Occipital lobe (tissue), 3 donors: ENCODE measurements at places on chromosomes 3 and 15. TPM values are rescaled to one million over a fixed set of nuclear protein-coding genes. Genes with fewer than 3 reads are reported as not detected.
A peak's percentile ranks its signal among the peaks of the same experiment; 100 is the strongest.

GPR149 gene
- 0.16 TPM for total RNA-seq

NANOGP8 gene
- total RNA-seq: not detected

- DNase-seq: no peak
These were observed 130.6 kb downstream of the TPRA1 start for GRCh38 chr3:127459891-127460290.

- DNase-seq: peak; percentile 58
These were observed 1.9 kb downstream of the GNAI2 start for GRCh38 chr3:50237754-50238548.

PLA2G4E gene
- total RNA-seq: not detected

ARHGEF26 gene
- total RNA-seq: 9.0 TPM

DNA sequence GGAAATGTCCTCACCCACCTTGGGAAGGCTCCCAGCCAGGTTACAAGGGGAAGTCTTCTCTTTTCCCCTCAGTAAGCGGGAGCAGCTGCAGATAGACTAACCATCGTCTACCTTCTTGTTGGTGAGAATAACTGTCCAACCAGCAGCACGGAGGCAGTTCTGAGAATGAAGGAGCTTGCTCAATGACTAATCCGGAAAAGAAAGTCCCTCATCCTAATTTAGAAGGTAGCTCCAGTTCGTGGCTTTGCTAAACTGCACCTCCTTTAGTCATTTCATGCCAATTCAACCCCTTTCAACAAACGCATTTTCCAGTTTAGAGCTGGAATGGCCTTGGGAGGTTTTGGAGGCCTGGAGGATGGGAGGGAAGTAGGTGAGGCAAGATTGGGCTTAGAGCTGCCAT lies 527.4 kb upstream of the PROK2 start:
- DNase-seq: no peak

GRCh38 chr15:78302579-78303312 lies 3.3 kb upstream of the SKIC8 start:
- no peak for DNase-seq

- no peak for DNase-seq
These were observed 572.0 kb downstream of the NAALADL2 start for GRCh38 chr3:175430983-175431773.

- DNase-seq: no peak
These were observed 33.0 kb upstream of the AMOTL2 start for GRCh38 chr3:134407239-134407625.

DNA sequence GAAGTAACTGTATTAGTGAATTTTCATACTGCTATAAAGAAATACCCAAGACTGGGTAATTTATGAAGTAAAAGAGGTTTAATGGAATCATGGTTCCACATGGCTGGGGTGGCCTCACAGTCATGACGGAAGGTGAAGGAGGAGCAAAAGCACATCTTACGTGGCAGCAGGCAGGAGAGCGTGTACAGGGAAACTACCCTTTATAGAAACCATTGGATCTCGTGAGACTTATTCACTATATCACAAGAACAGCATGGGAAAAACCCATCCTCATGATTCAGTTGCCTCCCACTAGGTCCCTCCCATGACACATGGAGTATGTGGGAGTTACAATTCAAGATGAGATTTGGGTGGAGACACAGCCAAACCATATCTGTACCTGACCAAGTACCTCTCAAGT lies 812.3 kb upstream of the ALCAM start:
- DNase-seq: no peak

TMEM108 gene
- total RNA-seq: 27.1 TPM

- no peak for DNase-seq
These were observed 9.5 kb downstream of the CHSY1 start for GRCh38 chr15:101242160-101242998.

DNA sequence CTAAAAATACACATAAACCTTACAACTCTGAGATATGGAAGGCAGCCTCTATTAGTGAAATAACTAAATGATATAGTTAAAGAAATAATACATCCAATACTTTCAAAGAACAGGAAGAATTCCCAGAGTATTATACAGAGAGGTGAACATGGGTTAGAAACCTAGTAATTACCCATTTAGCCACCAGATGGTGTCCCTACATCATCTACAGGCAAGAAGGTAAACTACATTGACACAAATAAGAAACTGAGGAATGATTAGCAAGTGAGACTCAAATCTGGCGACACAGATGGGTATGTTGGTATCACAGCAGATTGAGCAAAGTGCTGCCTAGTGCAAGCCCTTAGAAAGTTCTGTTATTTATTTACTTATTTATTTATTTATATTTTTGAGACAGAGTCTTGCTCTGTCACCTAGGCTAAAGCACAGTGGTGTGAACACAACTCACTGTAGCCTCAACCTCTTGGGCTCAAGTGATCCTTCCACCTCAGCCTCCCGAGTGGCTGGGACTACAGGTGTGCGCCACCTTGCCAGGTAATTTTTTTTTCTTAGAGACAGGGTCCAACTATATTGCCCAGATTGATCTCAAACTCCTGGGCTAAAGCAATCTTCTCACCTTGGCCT lies 28.2 kb downstream of the NEK4 start:
- no peak for DNase-seq

CCDC13 gene
- 3.6 TPM for total RNA-seq

- DNase-seq: peak; percentile 1
These were observed 139.7 kb upstream of the COL8A1 start for GRCh38 chr3:99498550-99499234.

GRCh38 chr3:178137206-178137605 lies 399.0 kb upstream of the KCNMB2 start:
- no peak for DNase-seq

- DNase-seq: no peak
These were observed 525.1 kb downstream of the PDCD6IP start for GRCh38 chr3:34323517-34323916.

DNA sequence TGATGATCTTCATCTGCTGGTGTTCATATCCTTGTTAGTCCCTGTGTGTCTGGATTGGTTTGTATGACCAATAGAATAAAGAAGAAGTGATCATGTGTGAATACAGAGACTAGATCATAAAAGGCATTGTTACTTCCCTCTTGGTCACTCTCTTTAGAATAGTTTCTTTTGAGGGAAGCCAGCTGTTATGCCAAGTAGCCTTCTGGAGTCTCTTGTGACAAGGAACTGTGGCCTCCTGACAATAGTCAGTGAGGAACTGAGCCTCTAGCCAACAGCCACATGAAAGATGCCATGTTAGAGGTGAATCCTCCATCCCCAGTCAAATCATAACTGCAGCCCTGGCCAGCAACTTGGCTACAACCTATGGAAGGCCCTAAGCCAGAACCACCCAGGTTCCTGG lies 63.0 kb upstream of the SMAD3 start:
- DNase-seq: no peak

DNA sequence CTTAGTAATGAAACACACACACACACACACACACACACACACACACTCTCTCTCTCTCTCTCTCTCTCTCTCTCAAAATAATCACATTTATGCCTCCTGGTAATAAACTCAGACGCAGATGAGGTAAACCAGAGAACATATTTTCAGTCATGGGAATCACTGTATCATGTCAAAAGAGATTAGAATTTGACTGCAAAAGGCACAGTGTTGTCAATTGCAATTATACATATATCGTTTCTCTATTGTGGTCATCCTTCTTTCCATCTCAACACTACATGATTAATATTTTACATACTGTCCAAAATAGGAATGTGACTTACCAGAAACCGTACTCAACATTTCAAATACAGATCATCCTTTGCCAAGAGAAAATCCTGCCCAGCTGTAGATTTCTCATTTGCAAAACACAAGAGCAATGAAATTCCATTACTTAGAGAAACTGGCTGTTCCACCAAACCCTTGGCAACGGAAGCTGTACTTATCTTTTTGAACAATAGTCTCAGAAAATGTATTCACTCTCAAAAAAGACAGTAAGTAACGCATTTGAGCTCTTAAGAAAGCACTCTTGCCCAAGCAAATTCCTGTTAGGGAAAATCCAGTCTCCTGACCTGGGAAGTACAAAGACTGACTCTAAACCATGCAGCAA lies 24.3 kb downstream of the PDZRN3 start:
- no peak for DNase-seq

GRCh38 chr15:76059320-76060117 lies at the start of gene TMEM266:
TSS of gene TMEM266 (plus strand) at chr15:76059985. CDS start at chr15:76134264, 74,279 bp downstream.
- DNase-seq: no peak

CASR gene
- not detected for total RNA-seq

GRCh38 chr3:46368569-46368968 lies 2.2 kb upstream of the CCR5 start:
- no peak for DNase-seq

GYG1 gene
- 5.1 TPM for total RNA-seq

SMCO1 gene
- total RNA-seq: not detected

DNA sequence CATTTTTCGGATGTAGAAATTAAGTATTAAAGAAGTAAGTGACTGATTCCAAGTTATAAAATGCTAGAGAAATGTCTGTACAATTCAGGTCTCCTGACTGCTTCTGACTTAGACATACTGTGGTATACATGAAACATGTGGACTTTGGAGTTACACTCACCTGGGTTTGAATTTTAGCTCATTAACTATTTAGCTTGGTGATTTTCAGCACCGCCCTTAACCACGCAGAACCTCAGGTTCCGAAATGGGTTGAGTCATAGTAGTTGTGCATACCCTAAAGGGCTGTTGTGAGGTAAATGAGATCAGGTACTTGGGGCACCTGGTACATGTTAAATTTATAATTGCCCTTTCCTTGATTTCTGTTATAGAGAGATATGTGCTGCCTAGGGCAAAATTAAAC lies 32.9 kb upstream of the UTS2B start:
- DNase-seq: no peak

GRCh38 chr3:112627919-112628466 lies 12.9 kb downstream of the CCDC80 start:
- DNase-seq: no peak

DNA sequence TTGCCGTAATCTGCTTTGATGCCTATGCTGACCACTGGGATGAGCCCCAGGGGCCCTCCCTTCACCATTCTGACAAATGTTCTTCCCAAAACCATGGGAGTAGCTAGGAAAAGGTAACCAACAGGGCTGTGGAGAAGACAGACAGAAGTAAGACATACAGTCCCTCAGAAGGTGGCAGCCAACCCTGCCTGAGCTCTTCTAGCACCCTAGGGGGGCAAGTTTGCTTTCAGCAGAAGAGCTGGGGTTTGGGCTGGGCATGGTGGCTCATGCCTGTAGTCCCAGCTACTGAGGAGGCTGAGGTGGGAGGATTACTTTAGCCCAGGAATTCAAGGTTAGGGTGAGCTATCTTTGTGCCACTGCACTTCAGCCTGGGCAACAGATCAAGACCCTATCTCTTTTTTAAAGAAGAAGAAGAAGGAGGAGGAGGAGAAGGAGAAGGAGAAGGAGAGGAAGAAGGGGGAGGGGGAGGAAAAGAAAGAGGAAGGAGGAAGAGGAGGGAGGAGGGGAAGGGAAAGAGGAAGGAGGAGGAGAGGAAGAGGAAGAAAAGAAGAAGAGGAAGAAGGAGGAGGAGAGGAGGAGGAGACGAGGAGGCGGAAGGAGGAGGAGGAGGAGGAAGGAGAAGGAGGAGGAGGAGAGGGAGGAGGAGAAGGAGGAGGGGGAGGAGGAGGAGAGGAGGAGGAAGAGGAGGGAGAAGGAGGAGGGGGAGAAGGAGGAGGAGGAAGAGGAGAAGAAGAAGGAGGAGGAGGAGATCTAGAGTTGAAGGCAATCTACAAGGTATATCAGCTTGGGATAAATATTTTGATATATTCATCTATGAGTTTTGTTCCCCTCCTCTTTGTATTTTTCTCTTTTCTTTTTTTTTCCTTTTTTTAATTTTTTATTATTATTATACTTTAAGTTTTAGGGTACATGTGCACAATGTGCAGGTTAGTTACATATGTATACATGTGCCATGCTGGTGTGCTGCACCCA lies 44.9 kb upstream of the ABHD2 start:
- DNase-seq: no peak

- no peak for DNase-seq
These were observed 42.0 kb upstream of the ATP10A start for GRCh38 chr15:25905140-25905539.

DNA sequence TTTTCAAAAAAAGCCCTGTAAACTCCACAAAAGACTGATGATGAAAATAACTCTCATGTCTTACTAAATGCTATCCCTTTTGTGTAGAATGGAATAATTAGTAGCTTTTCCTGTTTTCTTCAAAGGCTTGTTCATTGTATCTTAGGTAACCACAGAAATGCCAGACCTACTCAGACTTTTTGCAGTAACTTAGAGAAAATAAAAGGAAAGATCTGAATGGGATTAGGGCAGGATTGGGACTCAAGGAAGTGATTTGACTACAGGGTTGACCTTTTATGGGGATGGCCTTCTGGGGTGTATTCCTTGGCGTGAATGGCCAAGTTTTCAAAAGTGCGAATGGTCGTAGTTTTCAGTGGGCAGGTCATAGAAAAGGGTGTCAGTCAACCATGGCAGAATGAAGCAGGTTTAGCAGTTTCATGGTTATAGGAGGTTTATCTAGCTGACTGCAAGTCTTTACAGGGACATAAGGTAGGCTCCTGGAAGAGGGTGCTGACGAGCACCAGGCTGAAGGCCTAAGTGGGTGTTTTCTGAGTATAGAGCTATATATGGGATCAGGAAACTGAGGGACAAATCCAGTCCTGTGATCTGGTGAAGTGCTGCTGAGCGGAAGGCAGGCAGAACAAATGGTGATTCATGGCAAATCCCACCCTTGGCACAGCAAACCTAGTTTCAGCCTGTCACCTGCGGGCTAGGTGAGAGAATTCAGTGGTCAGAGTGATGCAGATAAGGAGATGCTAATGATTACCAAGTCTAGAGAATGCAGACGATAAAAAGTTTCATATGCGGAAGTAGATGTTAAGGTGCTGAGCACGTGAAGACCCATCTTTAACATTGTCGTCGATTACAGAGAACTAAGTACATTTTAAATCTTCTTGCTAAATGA lies 46.4 kb downstream of the IL1RAP start:
- no peak for DNase-seq

GRCh38 chr15:39016706-39017105 lies 452.1 kb upstream of the RASGRP1 start:
- no peak for DNase-seq

DNA sequence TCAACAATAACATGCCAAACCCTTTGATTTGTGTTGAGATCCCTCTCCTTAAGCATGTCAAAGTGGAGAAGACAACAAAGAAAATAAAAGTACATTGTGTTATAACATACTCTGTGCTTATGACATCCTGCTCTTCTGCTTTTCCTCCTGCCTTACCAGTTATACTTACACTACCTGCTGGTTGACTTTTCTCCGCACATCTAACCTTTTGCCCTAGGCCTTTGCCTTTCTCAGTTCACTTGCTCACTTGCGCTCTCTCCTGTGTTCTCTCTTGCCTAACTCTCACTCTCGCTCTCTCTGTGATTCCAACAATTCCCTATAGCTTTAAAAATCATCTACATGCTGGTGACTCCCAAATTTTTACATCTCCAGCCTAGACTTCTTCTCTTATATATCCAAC lies 5.7 kb downstream of the DNAH12 start:
- no peak for DNase-seq

GRCh38 chr3:185659942-185660921 lies 74.1 kb downstream of the SENP2 start:
- peak; percentile 76 for DNase-seq
